ENCODE measurements at places on chromosomes 7 and 10. TPM values are rescaled to one million over a fixed set of nuclear protein-coding genes. Genes with fewer than 3 reads are reported as not detected.

GRCh38 chr7:148790131-148790726, 91.5 kb downstream of the CUL1 start:
- no peak for ATAC-seq

GRCh38 chr7:92768501-92769393, 67.6 kb downstream of the CDK6 start:
- ATAC-seq: peak; percentile 75

- ATAC-seq: no peak
Observed at GRCh38 chr10:35855155-35855947, 213.3 kb upstream of the FZD8 start.

DNA sequence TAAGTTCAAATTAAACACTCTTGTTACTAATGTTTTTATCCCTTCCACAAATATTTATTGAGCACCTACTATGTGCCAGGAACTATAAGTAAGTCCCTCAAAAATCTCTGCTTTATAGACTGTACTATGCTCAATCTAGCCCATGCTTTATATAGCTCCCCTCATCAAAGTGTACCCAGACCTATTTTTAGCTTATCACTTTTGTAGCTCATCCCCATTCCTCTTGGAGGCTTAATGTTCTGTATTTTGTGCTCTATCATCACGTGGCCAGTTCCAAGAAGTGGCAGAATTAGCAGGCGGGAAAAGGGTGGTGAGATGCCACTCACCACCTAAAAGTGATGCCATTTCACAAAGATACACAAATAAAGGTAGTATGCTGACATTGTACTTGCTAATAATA, 138.1 kb upstream of the BET1 start:
- ATAC-seq: no peak

- no peak for ATAC-seq
Observed at GRCh38 chr7:159091480-159092475, 52.9 kb downstream of the VIPR2 start.

GRCh38 chr7:2586326-2587020, 27.7 kb downstream of the IQCE start:
- no peak for ATAC-seq

The MPLKIP gene
- 44.7 TPM for total RNA-seq

- ATAC-seq: no peak
Observed at GRCh38 chr10:9081253-9081652, 1026.8 kb downstream of the GATA3 start.

The SHH gene
- under 0.01 TPM for total RNA-seq

DNA sequence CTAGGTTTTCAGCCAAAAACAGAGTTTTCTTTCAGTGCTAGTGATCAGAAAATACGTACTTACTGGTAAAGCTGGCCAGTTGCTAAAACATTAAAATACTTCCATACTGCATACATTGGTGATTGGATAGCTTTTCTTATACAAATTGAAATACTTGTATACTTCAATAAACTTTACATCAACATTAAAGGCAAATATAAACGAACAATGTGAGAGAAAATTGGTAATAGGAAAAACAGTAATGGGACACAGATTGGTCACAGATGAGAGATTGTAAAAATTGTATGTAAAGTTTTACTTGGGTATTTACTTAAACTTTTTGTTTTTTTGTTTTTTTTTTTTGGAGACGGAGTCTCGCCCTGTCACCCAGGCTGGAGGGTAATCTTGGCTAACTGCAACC, 391.7 kb downstream of the TFEC start:
- ATAC-seq: no peak

- ATAC-seq: no peak
Observed at GRCh38 chr10:6464862-6465430, 115.1 kb downstream of the PRKCQ start.

The SPDYE5 gene
- 5.8 TPM for total RNA-seq

The COL17A1 gene
- total RNA-seq: 0.68 TPM

The POLR2J gene
- 52.8 TPM for total RNA-seq

GRCh38 chr10:72692994-72693781, 1.2 kb downstream of the MCU start:
- no peak for ATAC-seq

DNA sequence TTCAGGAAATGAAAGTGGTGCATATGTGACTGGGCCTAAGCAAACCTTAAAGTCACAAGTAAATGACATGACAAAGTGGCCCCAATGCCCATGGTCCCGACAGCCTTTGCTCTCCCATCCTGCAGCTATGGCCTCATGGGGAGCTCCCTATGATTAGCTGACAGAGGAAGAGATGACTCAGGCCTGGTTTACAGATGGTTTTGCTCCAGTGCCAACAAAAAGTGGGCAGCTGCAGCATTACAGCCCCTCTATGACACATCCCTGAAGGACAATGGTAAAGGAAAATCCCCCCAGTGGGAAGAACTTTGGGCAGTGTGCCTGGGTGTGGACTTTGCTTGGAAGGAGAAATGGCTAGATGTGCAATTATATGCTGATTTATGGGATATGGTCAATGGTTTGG, 105.1 kb upstream of the ADCY1 start:
- peak; percentile 12 for ATAC-seq

The VSTM2A gene
- 1.8 TPM for total RNA-seq

DNA sequence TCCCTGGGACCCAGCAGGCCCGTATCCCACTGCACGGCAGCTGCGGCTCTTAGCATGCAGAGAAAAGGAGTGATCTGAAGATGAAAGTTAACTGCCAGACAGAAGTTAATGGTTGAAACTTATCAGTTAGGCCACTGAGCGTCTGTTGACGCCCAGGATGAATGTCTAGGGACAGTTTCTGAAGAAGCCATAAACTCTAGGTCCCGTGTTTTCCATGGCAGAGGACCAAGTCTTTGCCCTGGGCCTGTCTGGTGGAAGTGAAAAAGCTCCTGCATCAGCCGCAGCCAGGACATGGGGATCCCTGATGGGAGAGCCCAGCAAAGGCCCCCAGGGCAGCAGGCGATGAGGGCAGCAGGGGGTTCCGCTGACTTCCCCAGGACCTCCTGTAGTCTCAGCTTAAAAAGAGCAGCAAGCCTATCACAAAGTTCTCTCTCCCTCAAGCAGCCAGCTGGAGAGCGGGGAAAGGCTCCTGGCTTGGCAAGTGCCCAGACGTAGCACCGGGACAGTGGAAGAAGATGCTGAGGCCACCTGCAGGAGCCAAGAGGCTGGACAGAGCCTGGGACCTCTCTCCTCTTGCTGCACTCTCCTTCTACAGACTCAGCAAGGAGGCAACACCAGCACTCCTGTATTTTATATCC, 79.6 kb downstream of the TNS3 start:
- ATAC-seq: no peak

The PTF1A gene
- total RNA-seq: not detected

The TES gene
- total RNA-seq: 98.2 TPM

The ACSL5 gene
- 0.69 TPM for total RNA-seq

DNA sequence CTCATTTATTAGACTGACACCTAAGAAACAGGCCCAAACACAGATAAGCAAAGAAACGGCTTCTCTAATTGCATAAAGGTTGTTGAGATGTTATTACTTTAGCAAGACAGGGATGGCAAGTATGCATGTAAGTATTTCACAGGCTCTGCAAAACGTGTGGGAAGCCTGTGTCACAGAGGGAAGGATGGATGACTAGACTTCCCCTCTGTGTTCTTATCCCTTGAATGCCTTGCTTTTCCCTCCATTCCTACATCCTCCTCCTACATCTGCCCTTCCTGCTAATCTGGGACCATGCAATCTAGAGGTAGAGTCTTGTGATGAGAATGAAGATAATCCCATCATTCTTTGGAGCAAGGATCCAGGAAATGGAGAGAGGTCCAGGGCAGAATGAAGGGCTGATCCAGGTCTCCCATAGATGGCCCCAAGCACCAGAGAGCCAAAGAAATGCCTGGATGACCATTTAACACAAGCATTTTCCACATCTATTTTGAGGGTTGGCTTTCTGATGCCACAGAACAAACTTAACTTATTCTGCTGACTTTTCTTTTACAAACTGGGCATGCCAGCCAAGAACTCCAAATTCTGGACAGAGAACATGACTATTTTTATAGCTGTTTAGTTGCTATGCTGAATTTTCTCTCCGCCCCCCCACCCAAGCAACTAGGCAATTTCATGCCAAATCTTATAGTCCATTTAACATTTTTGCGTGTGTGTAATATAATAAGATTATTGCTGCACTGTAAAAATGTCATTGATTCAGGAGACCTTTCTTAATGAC, 48.1 kb downstream of the NRP1 start:
- ATAC-seq: no peak

GRCh38 chr7:47814905-47815613, 133.2 kb downstream of the PKD1L1 start:
- no peak for ATAC-seq

- ATAC-seq: peak; percentile 99
Observed at GRCh38 chr7:131235489-131236317, 92.0 kb upstream of the MKLN1 start.

The PLEKHS1 gene
- total RNA-seq: not detected

The TAS2R41 gene
- not detected for total RNA-seq

DNA sequence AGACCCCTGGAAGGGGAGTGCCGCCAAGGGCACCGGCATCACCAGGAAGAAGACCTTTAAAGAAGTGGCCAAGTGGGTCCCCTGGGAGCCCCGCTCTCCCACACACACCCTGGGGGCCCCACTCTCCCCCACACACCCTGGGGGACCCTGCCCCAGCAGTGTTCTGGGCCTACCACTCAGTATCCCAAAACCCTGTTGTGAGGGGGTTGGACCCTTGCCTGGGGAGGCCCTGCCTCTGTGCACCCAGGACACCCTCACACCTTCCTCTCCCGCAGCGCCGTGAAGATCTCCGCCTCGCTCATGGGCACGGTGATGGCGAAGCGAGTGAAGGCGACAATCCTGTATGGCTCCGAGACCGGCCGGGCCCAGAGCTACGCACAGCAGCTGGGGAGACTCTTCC, 10.7 kb downstream of the NOS3 start:
- no peak for ATAC-seq

DNA sequence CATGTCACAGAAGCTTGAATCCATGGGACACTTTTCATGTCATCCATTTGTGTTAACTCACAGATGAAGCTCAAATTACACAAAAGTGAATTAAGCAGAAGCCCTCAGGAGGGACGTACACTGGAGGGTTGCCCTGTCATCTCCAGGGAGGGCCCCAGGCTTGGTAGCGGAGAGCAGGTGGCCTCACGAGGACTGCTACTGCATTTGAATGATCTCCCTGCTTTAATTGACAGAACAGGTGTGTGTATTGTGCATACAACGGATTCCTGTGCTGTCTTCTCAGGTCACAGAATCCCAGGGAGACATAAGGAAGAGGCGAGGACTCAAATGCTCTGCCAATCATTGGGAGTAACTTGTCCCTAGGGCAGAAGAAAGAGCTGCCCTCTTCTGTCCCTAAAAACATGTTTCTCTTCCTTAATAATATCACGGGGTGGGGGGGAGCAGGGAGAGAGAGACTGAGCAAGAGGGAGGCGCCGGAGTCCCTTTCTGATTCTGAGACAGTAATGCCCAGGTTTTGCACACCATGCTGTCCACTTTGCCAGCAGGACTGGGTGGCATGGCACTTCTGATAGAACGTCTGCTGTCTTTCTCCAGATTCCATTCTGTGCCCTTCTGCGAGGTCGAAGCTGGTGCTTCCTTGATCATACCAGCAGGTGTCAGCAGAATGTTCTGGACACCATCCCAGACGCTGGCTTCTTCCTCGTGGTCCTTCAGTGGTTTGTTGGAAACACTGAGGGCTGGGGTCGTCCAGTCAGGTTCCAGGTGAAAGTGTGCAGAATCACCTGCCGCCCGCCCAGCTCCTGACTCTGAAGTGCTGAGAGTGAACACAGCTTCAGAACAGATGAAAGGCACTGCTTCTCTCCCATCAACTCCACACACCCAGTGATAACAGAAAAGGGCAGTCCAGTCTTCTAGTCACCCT, 26.2 kb upstream of the RASGEF1A start:
- ATAC-seq: peak; percentile 89

The ZNF518A gene
- 36.7 TPM for total RNA-seq

The IL2RA gene
- 0.16 TPM for total RNA-seq

The GATA3 gene
- total RNA-seq: 0.36 TPM

The ELMO1 gene
- total RNA-seq: 48.3 TPM

- no peak for ATAC-seq
Observed at GRCh38 chr10:61219696-61220095, 233.5 kb downstream of the TMEM26 start.

GRCh38 chr7:151010037-151010306, 14.3 kb downstream of the ATG9B start:
- ATAC-seq: no peak

GRCh38 chr7:87391020-87391701, 45.7 kb downstream of the CROT start:
- no peak for ATAC-seq

All from motor neuron (in vitro differentiated cells).